Right kidney (tissue), 9 donors: ENCODE measurements at places on chromosomes 11 and 22.
A peak's percentile ranks its signal among the peaks of the same experiment; 100 is the strongest.

DNA sequence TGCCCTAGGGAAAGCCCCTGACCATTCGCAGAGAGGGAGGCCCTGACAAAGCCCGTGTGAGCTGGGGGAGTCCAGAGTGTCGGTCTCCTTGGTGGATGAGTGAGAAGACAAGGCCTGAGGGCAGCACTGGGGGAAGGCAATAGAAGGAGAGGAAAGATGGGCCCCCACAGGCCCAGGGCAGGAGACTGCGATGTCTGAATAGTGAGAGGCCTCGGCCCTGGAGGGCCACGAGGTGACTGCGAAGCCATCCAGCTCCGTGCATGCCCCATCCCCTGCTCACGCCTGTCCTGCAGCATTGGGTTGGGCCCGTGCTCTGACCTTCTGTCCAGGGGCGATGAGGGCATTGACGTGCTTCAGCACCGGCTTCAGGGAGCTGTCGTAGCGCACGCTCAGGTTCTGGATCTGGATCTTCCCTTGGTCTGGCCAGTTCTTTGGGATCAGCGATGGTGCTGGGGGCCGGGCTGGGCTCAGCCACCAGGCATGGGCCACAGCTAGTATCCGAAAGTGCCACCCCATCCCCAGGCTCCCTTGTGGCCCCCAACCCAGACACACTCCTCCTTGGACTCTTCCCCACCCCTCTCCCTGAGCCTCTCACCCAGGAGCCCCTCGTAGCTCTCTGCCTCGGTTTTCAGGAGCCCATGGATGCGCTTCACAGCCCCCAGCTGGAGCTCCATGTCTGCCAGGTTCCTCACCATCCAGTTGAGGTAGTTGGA lies 8.3 kb upstream of the KCNJ11 start:
- DNase-seq = no peak

DNA sequence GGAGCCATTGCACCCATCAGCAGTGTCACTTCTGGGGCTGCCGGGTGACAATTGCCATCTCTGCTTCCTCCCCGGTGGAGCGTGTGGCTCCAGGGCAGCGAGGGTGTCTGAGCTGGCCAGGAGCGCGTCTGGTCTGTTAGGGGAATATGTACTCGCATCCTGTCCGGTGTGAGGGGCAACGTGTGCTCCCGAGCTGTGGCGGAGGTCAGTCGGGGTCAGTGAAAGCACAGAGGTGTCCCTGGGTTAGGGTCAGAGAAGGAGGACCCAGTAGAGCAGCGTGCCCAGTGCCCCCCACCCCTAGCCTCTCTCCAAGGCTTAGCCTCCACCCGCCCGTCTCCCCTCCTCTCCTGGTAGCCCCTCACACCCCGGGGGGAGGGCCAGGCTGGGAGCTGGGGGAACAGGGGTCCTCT lies 1.5 kb downstream of the CLCF1 start:
- DNase-seq = no peak

GRCh38 chr11:31240340-31240904 lies 129.1 kb downstream of the DCDC1 start:
- no peak for DNase-seq

GRCh38 chr11:113666584-113666983 lies 39.5 kb downstream of the TMPRSS5 start:
- DNase-seq = no peak

GRCh38 chr11:64019106-64020037 lies 16.4 kb upstream of the FLRT1 start:
- DNase-seq = peak; percentile 5

DNA sequence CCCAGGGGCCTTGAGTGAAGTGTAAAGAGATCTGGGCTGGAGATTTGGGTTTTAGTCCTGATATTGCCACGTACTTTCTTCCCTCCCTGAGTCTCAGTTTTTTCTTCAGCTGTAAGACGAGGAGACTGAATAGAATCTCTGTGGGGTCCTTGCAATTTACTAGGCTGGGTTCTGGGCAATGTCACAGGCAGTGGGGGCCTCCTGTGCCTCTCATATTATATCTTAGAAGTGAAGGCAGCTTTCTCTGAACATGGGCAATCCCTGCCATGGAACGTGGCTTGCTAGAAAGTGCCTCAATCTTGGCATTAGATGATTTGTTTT lies 62.0 kb upstream of the PTPRJ start:
- no peak for DNase-seq

GRCh38 chr11:48025293-48025983 lies 45.1 kb downstream of the PTPRJ start:
- DNase-seq = no peak

DNA sequence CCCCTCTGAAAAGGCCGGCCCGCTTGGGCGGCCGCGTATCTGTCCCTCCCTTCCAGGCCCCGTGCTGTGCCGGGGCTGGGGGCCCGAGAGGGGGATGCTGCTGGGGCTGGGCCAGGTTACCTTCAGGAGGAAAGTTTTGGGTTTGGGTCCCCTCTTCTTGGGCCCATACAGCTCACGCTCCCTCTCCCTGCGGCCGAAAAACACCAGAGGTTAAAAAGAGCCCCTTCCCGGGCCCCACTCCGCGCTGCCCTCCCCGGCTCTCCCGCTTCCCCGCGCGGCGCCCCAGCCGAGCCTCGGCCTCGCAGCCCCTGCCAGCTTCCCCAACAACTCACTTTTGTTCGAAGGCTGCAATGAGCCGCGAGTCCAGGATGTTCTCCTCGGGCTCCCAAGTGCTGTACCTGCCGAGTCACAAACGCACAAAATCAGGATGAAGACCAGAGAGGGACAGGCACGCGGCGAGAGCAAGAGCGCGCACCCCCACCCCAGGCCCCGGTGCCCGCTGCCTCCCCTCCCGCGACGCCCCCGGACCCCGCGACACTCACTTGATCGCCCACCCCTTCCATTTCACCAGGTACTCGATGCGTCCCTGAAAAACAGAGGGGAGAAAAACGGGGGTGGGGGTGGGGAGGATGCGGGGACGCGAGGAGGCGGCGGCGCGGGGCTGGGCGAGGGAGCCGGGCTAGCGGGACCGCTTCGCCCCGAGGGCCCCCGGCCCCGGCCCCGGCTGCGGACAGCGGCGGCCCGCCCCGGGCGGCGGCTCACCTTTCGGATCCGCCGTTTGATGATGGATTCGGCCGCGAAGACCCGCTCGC lies 450 bp downstream of the CBX6 start:
- DNase-seq = peak; percentile 76

- DNase-seq = no peak
Observed at GRCh38 chr22:38167988-38168407, 13.6 kb downstream of the PLA2G6 start.

- DNase-seq = no peak
Observed at GRCh38 chr11:23502826-23503225, 642.6 kb upstream of the CCDC179 start.

DNA sequence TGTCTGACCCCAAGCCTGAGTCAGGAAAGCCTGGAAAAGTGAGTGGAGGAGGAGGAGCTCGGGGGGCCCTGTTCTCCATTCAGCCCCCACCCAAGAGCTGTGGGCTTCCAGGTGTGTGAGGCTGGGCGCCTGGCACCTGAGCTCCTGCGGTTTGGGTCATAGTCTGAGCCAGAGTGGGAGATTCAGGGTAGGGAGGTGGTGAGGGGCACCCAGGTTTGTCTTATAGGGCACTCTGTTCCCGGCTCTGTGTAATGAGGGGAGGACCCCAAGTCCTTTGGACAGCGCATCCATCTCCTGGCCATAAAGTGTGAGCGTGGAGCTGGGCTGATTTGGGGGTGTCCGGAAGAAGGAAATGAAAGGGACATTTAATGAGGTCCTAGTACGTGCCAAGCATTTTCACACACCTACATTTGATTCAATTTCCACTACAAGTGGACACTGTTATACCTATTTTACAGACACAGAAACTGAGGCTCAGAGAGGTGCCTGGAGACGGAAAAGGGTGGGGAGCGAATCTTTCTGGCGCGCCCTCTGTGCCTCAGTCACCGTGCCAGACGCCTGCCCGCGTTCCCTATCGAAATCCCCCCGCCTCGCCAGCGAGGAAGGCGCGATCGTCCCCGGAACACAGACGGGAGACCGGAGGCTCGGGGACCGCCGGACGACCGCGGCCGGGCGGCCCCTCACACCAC lies 1.2 kb downstream of the NPTXR start:
- DNase-seq = no peak

- DNase-seq = no peak
Observed at GRCh38 chr11:46489656-46490560, 98.3 kb upstream of the CHRM4 start.

DNA sequence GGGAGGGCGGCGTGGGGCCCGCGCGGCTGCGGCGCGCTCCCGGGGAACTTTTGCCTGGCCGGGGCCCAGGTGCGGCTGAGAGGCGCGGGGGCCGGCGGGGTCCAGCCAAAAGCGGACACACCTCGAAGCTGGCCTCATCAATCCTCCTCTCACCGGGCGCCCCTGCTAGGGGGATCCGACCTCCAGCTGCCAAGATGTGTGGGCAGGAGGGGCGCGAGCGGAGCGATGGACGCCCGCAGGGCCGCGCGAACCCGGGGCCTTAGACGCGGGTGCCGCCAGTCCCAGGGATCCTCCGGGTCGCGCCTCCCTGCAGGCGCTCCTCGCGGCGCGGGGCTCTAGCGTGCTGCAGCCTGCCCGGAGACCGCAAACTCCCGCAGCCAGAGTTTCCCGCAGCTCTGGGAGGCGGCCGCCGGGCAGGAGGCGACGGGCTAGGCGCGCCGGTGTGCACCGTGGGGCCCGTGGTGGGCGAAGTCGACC lies 785 bp downstream of the IGSF9B start:
- DNase-seq = peak; percentile 67

GRCh38 chr11:47185305-47186075 lies 744 bp downstream of the PACSIN3 start:
- DNase-seq = peak; percentile 87
